ENCODE measurements at places on chromosomes 7 and 10. TPM values are rescaled to one million over a fixed set of nuclear protein-coding genes. Genes with fewer than 3 reads are reported as not detected.

DNA sequence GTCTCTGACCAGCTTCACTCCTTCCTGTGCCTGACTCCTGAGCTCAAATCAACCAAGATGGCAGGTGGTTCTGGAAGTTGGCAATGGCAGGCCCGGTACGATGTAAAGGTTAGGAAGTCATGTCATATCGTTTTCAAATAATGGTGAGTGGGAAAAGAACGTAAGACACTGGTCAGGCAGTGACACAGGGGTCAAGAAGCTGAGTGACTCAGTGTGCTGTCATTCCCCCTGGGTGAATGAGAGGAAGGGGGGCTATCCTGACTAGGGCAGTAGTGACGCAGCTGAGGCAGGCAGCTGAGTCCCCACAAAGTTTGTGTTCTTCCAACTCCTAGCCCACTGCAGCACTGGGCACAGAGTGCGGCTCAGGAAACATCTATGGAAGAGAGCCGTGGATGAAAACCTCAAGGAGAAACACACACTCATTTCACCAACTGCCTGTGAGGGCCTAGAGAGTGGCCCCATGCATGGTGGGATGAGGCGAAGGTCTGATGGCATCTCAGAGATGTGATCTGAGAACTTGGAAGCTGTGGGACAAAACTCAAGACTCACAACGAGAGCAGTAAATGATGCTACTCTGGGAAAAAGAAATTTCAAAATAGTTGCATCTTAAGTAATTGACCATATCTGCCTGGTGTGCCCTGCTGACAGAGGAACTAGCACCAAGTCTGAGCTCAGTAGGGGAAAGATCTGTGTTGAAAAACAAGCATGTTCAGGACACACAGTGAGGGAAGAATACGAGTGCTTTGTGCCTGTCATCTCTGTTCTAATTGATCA is 23.2 kb downstream of the CREB3L2 start:
- peaks cover 15% of the 10 kb centered on the region for H3K36me3 ChIP-seq
- peak overlapping the region; percentile 53 for H3K27ac ChIP-seq
- DNase-seq: peak; percentile 88
- no peak overlapping the region for H3K4me3 ChIP-seq
- H3K27me3 ChIP-seq: no peaks in the 10 kb centered on the region

DNA sequence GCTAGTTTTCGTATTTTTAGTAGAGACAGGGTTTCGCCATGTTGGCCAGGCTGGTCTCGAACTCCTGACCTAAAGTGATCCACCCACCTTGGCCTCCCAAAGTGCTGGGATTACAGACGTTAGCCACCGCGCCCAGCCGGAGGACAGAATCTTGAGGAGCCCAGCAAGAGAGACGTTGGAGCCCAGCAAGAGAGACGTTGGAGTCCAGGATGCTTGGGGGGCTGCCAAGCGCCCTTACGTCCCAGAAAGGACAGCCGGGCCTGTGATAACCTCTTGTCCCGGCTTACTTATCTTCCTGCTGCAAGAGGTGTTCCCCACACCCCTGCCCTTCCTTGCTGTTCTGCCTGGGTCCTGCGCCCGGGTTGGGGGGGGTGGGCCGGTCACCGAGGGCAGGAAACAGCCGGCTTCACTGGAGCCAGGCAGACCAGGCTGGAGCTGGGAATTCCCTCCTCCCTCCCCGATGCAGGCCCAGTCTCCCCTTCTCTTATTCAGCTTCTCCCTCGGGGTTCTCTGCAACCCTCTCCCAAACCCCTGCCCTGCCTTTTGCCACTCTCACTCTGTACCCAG is 1.9 kb upstream of the EPHB4 start:
- H3K4me1 ChIP-seq: peaks cover 31% of the 10 kb centered on the region
- H3K4me3 ChIP-seq: no peak overlapping the region
- H3K27ac ChIP-seq: no peak overlapping the region
- no peaks in the 10 kb centered on the region for H3K27me3 ChIP-seq

DNA sequence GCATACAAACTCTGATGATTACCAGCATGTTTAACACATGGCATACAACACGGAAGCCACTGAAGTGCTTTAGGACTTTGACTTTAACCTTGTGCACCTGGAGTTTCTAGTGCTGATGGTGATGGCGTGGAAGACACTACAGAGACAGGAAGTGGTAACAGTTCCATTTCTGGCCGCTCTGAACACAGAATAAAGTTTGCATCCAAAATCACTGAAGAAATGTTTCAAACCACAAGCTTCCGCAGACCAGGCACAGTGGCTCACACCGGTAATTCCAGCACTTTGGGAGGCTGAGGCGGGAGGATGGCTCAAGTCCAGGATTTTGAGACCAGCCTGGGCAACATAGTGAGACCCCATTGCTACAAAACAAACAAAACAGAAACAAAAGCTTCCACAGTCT is 40.3 kb upstream of the TNPO3 start:
- no peak overlapping the region for H3K27ac ChIP-seq
- no peak overlapping the region for H3K4me3 ChIP-seq
- H3K27me3 ChIP-seq: peaks cover 16% of the 10 kb centered on the region
- H3K4me1 ChIP-seq: peaks cover 12% of the 10 kb centered on the region

- peaks cover 4% of the 10 kb centered on the region for H3K4me1 ChIP-seq
- H3K27me3 ChIP-seq: no peaks in the 10 kb centered on the region
- H3K27ac ChIP-seq: no peak overlapping the region
- no peaks in the 10 kb centered on the region for H3K36me3 ChIP-seq
- no peak overlapping the region for H3K4me3 ChIP-seq
Measured at GRCh38 chr10:4546500-4546899, 279.5 kb upstream of the AKR1E2 start.

The VPS37D gene
- 1.8 TPM for total RNA-seq

DNA sequence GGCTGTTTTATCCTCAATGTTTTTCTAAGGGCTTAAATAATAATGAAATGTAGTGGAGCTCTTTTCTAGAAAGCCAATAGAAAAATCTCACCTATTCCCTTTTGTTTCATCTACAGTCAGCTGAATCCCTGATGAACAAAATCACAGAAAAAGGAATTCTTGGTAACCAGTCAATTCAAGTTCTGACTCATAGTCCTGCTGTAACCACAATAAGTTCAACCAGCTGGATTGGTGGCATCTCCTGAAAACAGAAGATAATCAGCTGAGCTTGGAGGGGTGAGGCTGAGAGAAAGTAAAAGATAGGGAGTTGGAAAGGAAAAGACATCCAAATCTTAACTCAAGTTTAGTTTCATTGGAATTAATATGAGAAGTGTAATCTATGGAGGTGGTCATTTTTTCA is 772.1 kb downstream of the CCSER2 start:
- H3K36me3 ChIP-seq: no peaks in the 10 kb centered on the region
- no peaks in the 10 kb centered on the region for H3K27me3 ChIP-seq
- DNase-seq: no peak
- no peak overlapping the region for H3K27ac ChIP-seq
- no peak overlapping the region for H3K4me3 ChIP-seq

GRCh38 chr10:79883986-79884385 is 57.4 kb downstream of the NUTM2E start:
- H3K27me3 ChIP-seq: peaks cover 3% of the 10 kb centered on the region
- DNase-seq: no peak
- H3K36me3 ChIP-seq: no peaks in the 10 kb centered on the region
- no peaks in the 10 kb centered on the region for H3K4me1 ChIP-seq

The TMEM60 gene
- total RNA-seq: 25.3 TPM

The FAS gene
- 25.6 TPM for total RNA-seq

- H3K4me1 ChIP-seq: no peaks in the 10 kb centered on the region
- no peaks in the 10 kb centered on the region for H3K27me3 ChIP-seq
- H3K4me3 ChIP-seq: no peak overlapping the region
- no peak for DNase-seq
- H3K27ac ChIP-seq: no peak overlapping the region
- no peaks in the 10 kb centered on the region for H3K36me3 ChIP-seq
Measured at GRCh38 chr7:153628825-153629224, 423.4 kb upstream of the DPP6 start.

The ACTL6B gene
- total RNA-seq: not detected

DNA sequence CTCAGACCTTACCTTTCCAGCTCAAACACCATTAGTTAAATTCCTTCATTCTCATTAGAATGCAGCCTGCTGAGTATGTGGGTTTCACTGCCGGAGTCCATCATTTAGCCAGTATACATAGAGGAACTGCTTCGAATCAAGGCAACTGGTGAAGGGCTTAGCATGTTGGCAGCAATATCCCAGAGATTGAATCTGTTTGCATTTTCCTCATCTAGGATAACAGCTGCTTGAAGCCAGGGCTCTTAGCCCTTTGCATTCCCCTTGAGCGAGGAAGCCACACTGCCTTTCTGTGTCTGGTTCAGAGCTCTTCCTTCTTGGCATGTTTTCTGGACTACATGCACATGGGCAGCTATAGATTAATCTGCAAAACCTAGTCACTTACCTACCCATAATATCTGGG is 14.7 kb downstream of the NODAL start:
- no peaks in the 10 kb centered on the region for H3K4me1 ChIP-seq
- H3K27me3 ChIP-seq: no peaks in the 10 kb centered on the region
- no peak for DNase-seq
- H3K27ac ChIP-seq: no peak overlapping the region

GRCh38 chr10:25982107-25982506 is 48.1 kb downstream of the MYO3A start:
- H3K4me1 ChIP-seq: no peaks in the 10 kb centered on the region
- no peak for DNase-seq
- H3K27me3 ChIP-seq: no peaks in the 10 kb centered on the region

GRCh38 chr10:18437486-18437885 is 213.9 kb downstream of the NSUN6 start:
- H3K36me3 ChIP-seq: no peaks in the 10 kb centered on the region
- H3K27me3 ChIP-seq: no peaks in the 10 kb centered on the region
- DNase-seq: no peak
- H3K4me3 ChIP-seq: no peak overlapping the region

- no peak overlapping the region for H3K27ac ChIP-seq
- DNase-seq: no peak
- H3K4me3 ChIP-seq: no peak overlapping the region
- no peaks in the 10 kb centered on the region for H3K4me1 ChIP-seq
Measured at GRCh38 chr10:24201503-24202180, 7.3 kb upstream of the KIAA1217 start.

DNA sequence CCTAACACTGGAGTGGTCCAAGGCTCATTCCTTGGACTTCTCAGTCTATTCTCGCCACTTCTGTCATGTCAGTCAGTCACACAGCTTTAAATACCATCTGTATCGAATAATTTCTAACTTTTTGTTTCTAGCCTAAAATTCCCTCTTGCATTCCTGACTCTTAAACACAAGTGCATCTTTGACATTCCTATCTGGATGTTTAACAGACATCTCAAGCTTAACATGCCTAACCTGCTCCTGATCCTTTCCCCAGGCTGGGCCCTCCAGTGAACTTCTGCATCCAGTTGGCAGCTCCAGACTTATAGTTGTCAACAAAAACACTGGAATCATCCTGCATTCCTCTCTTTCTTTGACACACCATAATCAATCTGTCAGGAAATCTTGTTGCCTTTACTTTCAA is 4.5 kb upstream of the ABCB4 start:
- H3K27me3 ChIP-seq: no peaks in the 10 kb centered on the region
- no peaks in the 10 kb centered on the region for H3K36me3 ChIP-seq
- peak; percentile 67 for DNase-seq
- H3K4me3 ChIP-seq: no peak overlapping the region

GRCh38 chr10:3516234-3516922 is 268.6 kb downstream of the KLF6 start:
- no peak overlapping the region for H3K27ac ChIP-seq
- H3K27me3 ChIP-seq: no peaks in the 10 kb centered on the region
- no peak for DNase-seq

GRCh38 chr10:122245136-122245535 is 26.0 kb upstream of the BTBD16 start:
- H3K4me1 ChIP-seq: no peaks in the 10 kb centered on the region
- no peaks in the 10 kb centered on the region for H3K27me3 ChIP-seq
- no peak for DNase-seq
- H3K4me3 ChIP-seq: no peak overlapping the region

GRCh38 chr7:142249918-142250317 is 7.9 kb downstream of the PRSS58 start:
- no peak overlapping the region for H3K27ac ChIP-seq
- H3K4me3 ChIP-seq: no peak overlapping the region
- DNase-seq: no peak
- no peaks in the 10 kb centered on the region for H3K27me3 ChIP-seq

The TDRD1 gene
- total RNA-seq: not detected
